RWPE2 (cell line): ENCODE measurements at places on chromosomes 2 and 18.

DNA sequence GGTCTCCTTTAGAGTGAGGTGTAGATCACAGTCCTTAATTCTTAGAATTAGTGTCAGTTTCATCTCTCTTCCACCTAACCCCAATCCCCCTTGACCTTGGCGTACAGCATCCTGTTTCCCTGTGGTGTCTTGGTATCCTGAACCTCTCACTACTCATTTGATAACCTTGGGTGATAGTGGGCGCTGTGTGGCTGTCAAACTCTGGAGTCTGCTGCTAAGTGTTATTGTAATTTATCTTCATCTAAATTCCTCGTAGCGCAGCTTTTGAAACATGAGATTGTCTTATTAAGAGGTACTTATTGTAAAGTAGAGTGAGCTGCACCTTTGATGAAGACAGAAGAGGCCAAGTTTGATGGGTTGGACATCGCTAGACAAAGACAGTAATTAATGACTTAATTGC is 222.6 kb upstream of the SPRED2 start:
- no peak for DNase-seq

DNA sequence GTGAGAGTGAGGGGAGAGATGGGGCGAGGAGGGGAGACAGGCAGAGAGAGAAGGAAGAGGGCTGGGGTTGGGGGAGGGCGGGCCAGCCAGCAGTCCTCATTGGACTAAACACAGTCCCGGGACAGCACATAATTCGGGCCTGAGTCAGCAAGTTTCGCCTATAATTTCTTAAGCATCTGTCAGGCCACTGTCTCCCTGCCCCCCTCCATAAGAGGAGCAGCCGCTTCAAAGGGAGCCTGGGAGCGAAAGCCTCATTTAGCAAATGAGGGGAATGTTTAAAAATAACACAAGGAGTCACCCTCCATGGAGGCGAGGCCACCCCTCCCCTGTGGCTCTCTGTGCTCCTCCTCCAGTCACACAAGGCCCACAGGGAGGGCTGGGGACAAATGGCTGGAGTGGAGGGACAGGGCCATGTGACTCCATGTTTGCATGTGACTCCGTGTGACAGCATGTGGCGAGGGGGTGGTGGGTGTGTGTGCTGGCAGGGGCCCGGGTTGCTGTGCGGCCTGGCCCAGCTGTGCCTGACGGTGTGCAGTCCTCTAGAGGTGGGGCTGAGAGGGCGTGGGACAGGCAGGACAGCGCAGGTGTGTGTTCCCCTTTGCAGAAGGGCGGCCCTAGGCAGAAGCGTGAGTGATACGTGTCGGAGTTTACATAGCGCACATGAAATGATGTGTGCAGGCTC is 162.4 kb downstream of the CELF4 start:
- no peak for DNase-seq

GRCh38 chr2:12507295-12507694 is 209.4 kb upstream of the TRIB2 start:
- peak; percentile 93 for DNase-seq

DNA sequence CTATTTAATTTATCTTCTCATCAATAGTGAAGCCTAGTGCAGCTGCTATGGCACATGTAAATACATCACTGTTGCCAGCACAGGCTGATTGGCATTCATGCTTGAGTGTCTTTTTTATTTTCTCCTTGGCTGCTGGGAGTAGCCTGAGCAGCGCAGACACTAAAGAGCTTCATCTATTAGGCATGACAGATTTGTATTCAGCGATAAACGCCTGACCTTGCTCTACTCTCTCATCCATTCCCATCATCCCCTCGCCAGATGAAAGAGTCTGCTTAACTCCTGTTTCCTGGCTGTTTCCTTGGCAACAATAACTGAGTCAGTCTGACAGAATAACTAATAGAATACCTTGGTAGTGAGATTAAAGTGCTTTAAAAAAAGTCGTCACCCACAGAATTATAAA is 753.6 kb downstream of the DCC start:
- DNase-seq, result no peak

DNA sequence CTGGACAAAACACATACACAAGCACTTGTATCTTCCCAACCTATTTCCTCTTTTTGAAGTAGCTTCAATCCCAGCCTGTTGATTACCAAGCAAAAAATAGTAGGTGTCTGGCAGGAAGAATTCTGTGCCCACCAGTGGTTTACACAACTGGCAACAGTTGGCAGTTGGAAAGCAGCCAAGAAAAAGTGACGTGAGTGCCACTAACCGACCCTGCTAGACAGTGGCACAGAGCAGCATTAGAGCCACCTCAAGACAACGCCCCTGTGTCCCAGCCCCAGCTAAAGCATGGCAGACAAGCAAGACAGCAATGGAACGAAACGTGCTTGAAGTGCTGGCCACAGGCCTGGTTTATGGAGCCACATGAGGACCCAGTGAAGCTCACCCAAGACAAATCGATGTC is 379.6 kb downstream of the FBXO15 start:
- DNase-seq, result no peak

GRCh38 chr2:210410542-210410941 is 66.0 kb downstream of the LANCL1 start:
- no peak for DNase-seq

- peak; percentile 97 for DNase-seq
Observed at GRCh38 chr2:231514225-231514950, 15.9 kb downstream of the NMUR1 start.

DNA sequence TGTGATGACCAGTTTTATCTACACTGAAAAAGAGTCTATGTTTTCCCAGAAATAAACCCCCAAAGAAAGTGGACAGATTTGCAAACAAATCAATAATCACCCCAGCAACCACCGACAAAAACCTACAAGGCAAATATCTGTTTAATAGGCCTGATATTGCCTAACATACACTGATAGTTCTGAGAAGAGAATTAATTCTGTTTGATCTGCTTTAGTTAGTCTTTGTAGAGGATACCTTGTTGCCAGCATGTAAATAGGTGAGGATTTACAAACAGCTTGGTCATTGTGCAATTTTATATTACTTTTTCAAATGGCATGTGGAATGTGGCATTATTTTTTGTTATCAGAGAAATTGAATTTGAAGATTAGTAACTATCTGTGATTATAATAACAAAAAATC is 86.5 kb downstream of the DCC start:
- DNase-seq, result no peak

GRCh38 chr2:33380001-33380609 is 96.3 kb upstream of the RASGRP3 start:
- DNase-seq, result no peak

GRCh38 chr18:75477900-75478299 is 50.4 kb upstream of the SMIM21 start:
- DNase-seq, result no peak

DNA sequence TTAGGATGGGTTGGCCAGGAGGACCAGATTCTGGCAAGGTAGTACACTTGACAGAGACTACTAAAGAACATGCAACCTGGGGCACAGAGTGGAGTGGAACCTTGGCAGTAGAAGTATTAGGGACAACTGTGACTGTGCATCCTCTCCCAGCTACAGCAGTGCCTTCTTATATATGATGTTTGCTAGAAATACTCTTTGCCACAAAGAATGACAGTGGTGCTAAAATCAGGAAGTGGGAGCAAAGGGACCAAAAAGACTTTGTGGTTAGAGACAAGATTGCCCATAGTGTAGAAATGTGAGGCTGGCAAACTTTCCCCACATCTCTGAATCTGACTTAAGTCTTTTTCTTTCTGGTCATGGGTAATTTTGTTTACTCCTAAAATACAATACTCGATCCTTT is 9.4 kb upstream of the SLC38A11 start:
- DNase-seq, result no peak

DNA sequence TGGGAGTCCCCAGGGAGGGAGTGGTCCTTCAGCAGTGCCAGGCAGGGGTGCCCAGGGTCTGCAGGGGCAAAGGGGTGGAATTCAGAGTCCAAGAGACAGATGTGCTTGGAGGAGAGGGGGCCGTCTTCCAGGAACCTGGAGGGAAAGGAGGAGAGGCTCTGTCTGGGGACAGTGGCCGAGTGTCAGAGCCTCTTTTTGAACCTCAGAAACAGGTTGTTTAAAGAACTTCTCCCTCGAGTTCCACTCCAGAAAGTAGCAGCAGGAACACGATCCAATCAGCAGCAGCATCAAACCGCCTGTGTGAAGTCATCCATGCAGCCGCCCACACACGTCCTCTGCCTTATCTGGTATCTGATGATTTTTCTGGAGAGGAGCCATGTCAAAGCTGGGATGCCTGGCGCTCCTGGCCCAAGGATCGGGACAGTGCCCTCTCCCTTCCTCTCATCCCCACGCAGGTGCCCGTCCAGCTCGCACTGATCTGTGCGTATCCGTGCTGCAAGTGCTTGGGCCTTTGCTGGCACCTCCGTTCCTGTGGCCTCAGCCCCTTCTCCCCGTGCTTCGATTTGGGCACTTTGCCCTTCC is 205.1 kb downstream of the NDUFA10 start:
- peak; percentile 38 for DNase-seq

- no peak for DNase-seq
Observed at GRCh38 chr2:171318463-171318934, 115.3 kb downstream of the METTL8 start.

DNA sequence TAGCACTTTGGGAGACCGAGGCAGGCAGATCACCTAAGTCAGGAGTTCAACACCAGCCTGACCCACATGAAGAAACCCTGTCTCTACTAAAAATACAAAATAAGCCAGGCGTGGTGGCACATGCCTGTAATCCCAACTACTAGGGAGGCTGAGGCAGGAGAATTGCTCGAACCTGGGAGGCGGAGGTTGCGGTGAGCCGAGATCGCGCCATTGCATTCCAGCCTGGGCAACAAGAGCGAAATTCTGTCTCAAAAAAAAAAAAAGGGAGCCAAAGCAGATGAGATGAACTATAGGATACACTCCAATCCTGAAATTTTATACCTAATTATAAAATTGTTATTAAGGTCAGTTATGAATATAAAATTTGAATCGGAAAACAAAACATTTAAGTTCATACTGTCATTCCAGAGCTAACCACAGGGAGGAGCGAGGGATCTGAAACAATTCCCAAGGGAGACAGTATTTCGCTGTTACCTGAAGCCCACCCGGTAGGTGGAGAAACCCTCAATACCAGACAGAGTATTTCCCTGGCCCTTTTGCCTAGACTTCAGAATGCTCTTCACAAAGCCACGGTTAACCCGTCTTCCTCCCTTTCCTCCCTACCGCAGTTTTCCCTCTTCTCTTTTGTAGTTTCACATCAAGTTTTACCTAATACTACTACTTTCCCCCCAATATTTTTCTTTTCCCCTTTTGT is 1.4 kb downstream of the PPM1G start:
- DNase-seq, result no peak

- DNase-seq, result no peak
Observed at GRCh38 chr2:218516614-218517013, 51.5 kb downstream of the USP37 start.

- DNase-seq, result no peak
Observed at GRCh38 chr2:192098814-192099491, 95.8 kb downstream of the TMEFF2 start.

- no peak for DNase-seq
Observed at GRCh38 chr2:172947461-172948153, 128.0 kb upstream of the MAP3K20 start.

- DNase-seq, result no peak
Observed at GRCh38 chr2:31877008-31877407, 133.8 kb downstream of the MEMO1 start.
